ENCODE measurements at places on chromosomes 11 and 22.

DNA sequence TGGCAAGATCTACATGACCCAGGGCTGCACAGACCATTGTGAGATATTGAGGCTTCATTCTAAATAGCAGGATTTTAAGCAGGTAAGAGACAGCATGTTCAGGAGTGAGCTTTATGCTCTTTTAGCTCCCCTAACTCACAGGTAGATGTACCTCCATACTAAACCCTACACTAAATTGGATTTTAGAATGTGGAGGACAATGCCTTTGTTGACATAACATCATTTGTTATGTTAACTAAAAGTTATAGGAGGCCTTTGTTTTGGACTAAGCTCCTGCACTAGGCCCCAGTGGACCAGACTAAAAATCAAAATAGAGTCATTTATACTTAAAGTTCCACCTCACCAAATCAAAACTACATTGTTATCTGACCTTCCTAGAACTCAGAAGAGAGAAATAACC is 6.8 kb downstream of the DDIAS start:
- no peak for DNase-seq

DNA sequence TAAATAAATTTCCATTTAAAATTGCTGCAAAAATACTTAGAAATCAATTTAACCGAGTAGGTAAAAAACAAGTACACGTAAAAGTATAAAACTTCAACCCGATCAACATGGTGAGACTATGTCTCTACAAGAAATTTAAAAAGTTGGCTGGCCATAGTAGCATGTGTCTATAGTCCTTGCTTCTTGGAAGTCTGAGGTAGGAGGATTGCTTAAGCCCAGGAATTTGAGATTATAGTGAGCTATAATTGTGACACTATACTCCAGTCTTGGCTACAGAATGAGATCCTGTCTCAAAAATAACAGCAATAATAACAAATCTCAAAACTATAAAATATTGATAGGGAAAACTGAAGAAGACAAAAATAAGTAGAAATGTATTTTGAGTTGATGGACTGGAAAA is 11.1 kb downstream of the CASP4 start:
- DNase-seq = no peak

GRCh38 chr22:17570851-17571631 is 7.7 kb downstream of the SLC25A18 start:
- peak; percentile 92 for DNase-seq

DNA sequence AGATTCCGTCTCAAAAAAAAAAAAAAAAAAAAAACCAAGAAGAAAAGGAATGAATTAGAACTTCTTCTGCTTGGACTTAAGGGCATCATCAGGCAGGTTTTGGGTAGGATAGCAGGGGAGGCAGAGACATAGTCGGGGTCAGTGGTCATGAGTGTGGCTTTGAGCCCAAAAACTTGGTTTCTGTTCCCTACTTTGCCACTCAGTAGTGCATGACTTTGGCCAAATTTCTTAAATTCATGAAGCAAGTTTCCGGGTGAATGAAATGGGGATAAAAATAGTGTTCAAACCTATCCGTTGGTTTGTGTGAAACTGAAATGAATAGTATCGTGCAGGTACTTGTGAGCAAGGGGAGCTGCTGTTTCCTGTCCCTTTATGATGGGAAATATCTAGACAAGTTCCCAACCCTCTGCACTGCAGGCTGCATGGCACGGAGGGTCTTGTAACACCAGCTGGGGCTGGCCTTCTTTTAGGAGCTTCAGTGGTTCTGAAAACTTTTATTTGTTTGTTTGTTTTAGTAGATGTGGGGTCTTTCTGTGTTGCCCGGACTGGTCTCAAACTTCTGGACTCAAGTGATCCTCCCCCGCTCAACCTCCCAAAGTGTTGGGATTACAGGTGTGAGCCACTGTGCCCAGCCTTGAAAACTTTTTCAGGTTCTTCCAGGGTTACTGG is 18.4 kb downstream of the NEAT1 start:
- DNase-seq = peak; percentile 58

- DNase-seq = no peak
These were observed 174.1 kb downstream of the ARHGAP42 start for GRCh38 chr11:100861212-100861611.

- no peak for DNase-seq
These were observed 69.1 kb upstream of the B3GAT1 start for GRCh38 chr11:134481135-134481534.

DNA sequence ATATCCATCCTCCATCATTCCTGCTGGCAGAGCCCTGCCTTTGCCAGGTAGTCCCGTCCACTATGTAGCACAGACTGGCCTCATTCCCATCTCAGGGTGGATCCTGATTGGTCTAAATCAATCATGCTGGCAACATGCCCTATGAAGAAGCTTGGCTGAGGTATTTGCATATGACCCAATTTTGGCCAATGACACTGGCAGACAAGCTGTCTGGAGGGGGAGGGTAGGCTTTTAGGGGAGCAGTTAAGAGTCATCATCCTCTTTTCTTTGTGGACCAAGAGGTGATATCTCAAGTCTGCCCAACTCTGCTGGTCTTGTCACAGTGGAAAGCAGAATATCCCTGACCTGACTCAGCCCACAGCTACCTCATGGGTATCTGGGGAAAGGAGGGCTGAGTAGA is 5.1 kb downstream of the CCDC89 start:
- no peak for DNase-seq

- DNase-seq = no peak
These were observed 22.0 kb upstream of the GRAMD1B start for GRCh38 chr11:123407996-123408597.

DNA sequence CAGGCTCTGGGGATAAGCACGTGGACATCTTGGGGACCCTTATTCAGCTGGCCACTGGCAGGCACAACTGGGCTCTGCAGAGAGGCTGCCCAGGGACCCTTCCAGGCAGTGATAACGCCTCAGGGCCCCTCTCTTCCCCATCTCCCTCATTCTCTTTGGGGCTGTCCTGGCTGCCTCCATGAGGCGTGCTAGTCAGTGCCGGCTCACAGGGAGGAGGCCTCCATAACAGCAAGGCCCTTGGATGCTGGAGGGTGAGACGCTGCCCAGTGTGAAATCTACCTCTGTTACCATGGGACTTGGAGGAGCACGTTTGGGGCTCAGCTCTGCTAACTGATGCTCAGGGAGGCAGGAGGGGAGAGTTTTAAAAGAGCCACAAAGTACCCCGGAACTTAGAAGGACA is 221.3 kb downstream of the CTTN start:
- DNase-seq = no peak

DNA sequence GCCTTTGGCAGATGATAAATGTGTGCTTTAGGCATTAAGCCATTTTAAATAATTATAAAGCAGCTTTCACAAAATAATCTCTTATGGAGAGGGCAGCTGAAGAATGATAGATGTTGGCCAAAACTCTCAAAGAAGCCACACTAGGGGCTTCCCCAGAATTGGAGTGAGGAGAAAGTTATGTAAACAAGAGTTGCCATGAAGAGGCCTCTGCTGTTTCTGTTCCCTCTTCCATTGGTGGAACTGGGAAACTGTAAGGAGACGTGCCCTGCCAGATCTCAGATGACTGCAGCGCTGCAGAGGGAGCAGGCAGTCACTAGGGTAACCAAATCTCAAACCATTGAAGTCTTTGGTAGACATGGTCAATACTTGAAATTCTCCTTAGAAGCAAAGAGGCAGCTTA is 19.4 kb upstream of the APLP2 start:
- peak; percentile 53 for DNase-seq

DNA sequence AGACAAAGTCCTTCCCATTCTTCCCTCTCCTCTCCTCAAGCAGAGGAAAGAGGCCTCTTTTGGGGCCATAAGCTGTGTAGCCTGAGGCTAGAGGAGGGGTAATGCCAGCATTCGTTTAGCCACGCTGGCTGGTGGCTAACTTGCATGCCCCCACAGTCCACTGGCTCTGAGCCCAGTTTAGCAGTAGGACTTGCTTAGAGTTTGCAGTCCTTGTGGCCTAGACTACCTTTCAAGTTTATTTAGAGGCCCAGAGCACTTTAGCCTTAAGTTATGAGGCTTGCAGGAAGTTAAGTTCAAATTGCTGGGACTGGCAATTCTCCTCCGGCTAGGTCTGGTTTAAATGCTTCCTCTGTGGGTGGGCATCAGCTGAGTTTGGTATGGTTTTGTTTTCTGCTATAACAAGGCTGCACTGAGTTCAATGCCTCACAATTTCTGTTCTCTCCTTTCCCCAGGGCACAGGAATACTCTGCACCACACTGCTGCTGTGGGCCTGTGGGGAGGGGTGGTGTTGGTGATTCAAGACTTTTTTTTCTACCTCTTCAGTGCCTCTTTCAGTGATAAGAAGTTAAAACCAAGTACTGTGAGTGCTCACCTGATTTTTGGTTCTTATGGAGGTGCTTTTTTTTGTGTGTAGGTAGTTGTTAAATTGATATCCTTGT is 281.0 kb upstream of the C11orf87 start:
- DNase-seq = no peak

DNA sequence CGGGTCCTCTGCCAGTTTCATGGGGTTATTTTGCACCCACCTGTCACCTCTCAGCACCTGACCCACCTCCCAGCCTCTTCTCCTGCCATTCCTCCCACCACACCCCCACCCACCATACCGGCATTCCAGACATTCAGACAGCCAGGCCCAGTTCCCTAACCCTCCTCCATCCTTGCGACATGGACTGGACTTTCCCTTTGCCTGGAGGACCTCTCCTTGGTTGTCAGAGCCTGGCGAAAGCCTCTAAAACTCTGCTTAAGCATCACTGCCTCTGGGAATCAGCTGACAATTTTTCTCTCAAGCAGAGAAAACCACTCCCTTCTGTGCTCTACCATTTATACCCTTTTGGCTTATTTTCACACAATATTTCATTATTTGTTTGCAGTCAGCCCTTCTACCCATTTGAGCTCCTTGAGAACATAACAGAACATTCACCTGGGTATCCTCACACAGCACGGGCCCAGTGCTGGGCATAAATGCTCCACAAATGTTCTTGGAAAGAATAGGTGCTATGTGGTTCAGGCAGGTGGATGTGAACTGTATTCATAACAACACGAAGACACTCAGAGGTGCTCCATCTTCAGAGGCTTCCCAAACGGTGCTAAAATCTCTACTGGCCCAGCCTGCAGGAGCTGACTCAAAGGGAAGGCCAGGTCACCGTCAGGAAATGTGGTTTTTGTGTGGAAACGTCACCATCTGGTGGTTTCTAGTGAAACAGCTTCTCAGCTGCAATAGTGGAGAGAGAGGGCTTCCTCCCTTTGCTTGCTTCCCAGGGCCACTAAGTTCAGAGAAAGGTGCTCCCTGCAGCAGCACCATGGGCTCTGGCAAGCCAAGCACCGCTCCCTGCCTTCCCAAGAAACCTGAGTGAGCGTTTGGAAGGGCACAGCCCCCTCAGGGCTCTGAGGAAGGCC is 10.4 kb downstream of the SPATA19 start:
- DNase-seq = peak; percentile 35

GRCh38 chr11:9103542-9104276 is 12.3 kb upstream of the SCUBE2 start:
- no peak for DNase-seq

- DNase-seq = no peak
These were observed 390.1 kb upstream of the B3GAT1 start for GRCh38 chr11:134802116-134802515.

DNA sequence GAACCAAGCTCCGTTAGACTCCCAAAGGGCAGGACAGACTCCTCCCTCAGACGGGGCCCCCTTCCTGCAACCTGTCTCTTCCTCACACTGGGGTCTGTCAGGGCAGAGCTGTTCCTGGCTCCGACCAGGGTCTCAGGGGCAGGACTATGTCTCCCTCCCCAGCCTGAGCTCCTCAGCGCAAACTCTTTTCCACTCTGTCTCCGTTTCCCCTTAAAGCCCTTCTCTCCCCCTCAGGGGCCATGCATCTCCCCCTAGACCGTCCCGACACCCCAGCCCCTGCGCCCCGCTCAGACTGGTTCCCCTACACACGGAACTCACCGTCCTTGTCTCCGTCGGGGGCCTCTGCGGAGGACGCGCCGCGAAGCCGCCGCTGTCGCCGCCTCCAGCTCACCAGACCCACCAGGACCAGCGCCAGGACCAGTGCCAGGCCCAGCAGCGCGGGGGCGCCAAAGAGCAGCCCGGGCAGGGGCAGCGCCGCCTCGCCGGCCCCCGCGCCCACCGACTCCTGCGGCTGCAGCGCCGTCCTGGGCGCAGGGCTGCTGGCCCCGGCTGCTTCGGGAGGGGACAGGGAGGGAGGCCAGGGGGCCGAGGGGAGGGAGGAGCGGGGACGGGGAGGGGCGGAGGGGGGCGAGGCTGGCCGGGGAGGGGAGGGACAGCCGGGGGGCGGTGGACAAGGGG is 684 bp downstream of the TNFRSF13C start:
- peak; percentile 47 for DNase-seq

- DNase-seq = no peak
These were observed 13.1 kb downstream of the HINFP start for GRCh38 chr11:119134389-119134978.

GRCh38 chr11:33867996-33868646 is 23.8 kb downstream of the LMO2 start:
- DNase-seq = no peak

DNA sequence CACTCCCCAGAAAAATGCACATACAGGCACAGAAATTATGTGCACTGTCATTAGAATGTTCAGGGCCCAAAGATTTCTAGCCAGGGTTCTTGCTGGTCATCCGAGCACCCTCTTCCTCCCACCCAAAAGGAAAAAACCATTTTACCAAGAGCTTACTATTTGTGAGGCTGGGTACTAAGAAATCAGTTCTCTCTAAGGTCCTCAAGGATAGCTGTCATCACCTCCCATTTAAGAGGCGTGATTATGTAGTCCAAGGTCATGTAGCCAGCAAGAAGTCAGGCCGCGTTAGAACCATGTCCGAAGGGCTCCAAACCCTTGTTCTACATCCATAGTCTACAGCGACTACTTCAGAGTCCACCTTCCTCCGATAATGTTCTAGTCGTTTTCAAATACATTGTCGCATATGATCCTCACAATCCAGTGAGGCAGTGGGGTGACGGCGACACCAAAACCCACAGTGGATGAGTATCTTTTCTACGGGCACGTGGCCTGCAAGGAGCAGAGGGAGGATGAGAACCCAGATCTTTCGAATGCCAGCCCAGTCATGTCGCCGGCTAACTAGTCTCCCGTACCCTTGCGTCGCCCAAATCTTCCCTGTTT is 634 bp downstream of the TIMM8B start:
- peak; percentile 43 for DNase-seq

DNA sequence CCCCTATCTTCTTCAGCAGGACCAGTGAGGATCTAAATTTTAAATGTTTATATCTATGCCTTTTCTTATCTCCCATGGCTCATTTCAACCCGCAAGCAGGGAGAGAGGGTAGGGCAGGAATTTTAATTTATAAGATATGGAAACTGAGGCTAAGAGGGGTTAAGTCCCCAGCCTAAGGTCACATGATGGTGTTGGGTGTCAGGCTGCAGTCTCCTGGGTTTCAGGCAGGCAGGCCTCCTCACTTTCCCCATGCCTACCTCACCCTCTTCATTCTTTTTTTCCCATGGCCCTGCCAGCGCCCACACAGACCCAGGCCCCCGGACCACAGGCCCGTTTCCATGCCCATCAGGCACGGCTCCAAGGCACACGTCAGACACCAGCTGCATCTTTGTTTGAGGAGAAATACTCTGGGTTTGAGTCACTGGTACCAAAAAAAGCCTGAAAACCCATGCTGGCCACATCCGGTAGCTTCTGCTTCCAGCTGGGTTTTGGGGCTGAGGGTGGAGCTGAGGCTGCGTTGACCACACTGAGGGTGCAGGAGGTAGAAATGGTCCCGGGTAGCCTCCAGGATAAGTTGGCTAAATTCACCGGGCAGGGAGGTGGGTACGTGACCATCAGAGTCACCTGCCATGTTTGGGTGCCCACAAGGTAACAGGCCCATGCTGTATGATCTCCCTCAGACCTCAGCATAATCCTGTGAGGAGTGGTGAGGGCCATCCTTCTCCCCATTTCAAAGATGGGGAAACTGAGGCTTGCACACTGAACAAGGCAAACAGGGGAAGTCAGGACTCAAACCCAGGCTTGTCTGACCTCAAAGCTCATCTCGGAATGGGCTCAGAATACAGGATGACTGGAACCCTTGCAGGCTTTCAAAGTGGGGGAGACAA is 7.5 kb downstream of the CRYBB1 start:
- peak; percentile 96 for DNase-seq

Data from EH (cell line).